ENCODE measurements at places on chromosomes 1 and 21.

GRCh38 chr1:30318413-30318812 lies 405.0 kb downstream of the MATN1 start:
- DNase-seq, result no peak

GRCh38 chr1:87122243-87122642 lies 206.4 kb upstream of the LMO4 start:
- DNase-seq, result no peak

DNA sequence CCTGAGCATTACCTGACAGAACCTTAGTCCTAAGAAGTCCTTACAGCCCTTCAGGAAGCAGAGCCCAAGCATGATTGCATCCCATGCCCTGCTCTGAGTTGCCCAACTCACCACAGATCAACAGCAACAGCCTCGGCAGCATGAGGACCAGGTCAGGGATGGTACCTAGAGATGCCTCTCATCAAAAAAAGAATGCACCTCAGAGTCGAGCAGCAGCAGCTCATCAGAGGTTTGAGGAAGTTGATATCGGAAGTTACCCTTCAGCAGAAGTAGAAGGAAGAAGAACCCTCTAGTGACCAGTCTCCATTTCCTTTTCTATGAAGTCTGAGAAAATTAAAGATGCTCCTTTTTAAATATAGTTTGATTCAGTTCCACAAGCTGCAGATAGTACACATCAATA lies at the start of gene FCRL1:
TSS of gene FCRL1 (minus strand) at position 225 of the 400 bp plus-strand sequence. CDS start at position 142, 83 bp downstream.
- DNase-seq, result no peak

DNA sequence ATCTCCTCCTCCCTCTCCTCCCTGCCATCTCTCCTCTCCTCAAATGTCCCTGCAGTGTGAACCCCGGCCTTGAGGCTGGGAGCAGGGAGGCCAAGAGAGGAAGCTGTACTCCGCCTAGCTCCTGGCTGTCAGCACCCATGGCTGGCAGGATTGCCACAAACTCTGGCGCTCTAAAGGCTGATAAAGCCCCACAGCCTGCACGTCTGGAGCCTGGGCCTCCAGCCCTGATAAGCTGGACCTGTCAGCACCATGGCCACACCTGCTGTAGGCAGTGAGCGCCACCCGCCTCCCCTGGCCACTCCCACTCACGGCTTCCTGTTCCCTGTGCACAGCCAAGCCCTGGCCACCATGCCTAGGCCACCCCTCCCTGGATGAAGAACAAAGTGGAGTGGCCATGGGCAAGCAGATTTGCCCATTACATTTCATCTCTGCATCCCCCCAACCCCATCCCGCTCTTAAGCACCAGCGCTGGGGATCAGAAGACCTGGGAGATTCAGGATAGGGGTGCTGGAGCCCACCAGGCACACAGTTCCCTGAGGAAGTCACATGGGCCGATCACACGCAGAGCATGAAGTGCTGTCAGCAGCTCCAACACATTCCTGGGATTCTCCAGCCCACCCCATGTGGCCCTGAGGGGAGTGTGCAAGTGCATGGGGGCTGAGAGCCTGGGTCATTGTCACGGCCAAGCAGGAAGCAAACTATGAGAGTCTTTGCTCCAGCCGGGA lies 24.2 kb upstream of the NPPB start:
- DNase-seq, result no peak

DNA sequence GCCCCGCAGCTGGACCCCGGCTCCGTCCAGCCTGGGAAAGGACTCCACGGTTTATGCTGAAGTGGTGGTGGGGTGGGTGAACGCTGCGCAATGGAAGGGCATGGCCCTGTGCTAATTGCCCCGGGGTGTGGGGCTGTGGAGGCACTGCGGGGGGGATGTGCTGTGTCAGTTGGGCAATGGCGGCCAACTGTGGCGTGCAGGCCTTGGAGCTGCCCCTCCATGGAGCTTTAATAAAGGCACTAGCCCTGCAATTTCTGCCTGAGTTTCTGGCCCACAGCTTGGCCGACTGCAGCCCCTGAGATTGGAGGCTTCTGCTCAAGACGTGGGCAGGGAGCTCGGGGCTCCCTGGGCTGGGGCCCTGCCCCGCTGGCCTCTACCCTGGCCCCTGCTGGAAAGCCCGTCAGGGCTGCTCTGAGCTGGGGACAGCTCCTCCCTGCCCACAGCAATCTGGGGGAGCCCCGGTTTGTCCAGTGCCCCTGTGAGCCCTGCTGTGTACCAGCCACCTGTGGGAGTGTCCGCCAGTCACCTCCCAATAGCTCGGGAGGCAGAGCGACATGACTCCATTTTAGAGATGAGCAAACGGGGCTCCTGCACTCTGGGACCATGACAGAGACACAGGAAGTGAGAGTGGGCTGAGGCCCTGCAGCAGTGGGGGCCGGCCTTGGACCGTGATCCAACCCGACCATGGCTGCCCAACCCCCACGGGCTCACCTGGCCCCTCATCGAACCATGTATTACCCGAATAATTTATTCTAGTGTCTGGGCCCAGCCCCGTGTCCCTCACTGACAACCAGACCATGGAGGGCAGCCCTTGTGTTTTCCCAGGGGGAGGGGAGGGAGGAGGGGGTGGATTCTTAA lies 8.7 kb upstream of the TNFRSF14 start:
- no peak for DNase-seq

DNA sequence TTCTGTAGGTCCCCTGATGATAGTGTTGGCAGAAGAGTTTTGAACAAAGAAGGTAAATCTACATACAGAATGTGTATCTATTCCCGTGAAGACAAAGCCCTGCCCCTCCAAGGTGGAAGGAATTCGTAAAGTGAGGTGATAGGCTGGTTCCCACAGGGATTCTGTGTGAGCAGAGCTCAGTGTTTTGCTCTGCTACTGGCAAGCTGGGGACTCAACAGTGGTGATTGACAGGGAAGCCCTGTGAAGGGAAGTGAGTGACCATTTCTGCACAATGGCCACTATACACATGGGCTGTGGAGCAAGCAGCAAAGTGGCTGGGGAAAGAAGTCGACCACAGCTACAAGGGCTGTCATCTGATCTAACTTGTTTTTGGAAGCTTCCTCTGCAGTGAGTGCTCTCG lies 90.0 kb upstream of the LRRN2 start:
- DNase-seq, result no peak

DNA sequence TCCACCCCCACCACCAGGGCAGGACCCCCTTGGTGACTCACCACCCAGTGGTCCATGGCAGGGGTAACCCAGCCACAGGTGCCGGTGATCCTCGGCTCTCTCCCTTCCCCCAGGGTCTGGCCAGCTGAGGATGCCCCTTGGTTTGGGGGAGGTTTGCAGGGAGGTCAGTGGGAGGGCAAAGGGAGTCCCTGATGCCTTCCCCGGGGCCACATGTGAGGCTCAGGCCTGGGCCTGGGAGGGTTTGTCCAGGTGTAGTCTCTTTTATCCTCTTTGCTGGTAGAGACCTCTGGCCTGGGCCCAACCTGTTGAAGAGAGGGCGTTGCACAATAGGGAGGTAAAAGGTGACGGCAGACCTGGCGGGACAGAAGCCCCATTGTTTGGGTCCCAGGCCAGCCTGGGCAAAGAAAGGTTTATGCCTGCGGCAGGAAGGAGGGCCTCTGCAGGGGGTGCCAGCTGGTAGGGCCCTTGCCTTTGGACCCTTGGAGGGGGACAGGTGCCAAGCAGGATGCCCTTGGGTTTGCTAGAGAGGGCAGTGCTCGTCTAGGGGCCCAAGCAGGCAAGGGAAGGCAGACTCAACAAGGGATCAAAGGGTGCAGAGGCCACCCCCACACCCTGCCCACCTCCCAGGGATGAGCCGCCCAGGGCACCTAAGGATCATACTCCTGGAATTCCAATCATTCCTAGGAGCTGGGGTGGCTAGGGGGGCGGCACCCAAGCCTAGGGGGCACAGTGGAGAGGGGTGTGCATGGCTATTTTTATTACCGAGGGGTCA lies 760 bp upstream of the TINAGL1 start:
- no peak for DNase-seq

DNA sequence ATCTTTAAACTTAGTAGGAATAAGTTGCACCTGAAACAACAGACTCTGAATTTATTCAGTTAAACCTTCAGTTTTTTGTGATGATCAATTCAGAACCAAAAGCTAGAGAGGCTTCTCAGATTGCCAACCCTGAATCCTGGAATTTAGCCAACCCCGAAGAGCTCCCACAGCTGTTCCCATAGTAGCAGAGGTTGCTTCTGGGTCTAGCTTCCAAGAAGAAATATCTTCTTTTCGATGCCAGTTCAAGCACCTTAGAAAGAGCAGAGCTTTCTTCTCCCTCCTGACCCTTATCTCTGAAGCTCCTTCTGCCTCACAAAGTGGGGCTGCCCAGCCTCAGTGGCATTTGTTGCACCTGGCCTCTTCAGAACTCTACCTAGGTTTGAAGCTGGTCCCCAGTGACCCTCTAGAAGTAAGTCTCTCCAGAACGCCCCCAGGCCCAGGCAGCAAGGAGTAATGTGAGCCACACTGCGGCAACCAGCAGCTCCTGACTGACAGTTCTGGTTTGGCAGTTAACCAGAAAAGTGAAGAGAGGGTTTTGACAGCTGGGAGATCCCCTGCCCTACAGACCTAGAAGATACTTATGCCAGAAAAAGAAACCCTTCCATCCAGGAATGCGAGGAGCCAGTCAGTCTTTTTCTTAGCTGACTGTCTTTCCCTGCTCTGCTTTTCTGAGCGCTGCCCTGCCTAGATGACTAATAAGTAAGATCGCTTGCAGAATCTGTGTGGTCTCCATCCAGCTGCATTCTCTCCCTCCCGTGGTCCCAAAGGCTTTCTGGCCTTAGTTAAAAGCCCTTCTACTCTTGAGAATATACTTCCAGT lies 165.9 kb downstream of the ADGRL4 start:
- DNase-seq, result peak; percentile 65

DNA sequence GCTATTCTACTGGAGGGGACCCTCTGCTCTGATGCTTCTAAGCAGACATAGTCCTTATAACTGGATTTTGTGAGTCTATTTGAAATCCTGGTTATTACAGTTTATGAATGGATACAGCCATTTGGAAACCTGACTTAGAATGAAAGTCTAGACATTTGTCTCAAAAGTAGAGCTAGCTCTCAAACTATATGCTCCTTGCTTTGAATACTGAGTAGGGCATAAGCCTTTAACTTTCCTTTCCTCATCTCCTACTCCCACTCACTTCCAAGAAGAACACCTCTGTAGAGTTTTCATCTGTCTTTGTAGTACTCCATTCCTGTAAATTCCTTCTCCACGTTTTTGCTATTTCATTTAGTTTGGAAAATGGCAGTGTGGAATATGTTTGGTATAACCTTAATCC lies 9.0 kb upstream of the ARID1A start:
- DNase-seq, result no peak

- DNase-seq, result peak; percentile 50
Observed at GRCh38 chr1:211386921-211387320, 60.3 kb downstream of the TRAF5 start.

DNA sequence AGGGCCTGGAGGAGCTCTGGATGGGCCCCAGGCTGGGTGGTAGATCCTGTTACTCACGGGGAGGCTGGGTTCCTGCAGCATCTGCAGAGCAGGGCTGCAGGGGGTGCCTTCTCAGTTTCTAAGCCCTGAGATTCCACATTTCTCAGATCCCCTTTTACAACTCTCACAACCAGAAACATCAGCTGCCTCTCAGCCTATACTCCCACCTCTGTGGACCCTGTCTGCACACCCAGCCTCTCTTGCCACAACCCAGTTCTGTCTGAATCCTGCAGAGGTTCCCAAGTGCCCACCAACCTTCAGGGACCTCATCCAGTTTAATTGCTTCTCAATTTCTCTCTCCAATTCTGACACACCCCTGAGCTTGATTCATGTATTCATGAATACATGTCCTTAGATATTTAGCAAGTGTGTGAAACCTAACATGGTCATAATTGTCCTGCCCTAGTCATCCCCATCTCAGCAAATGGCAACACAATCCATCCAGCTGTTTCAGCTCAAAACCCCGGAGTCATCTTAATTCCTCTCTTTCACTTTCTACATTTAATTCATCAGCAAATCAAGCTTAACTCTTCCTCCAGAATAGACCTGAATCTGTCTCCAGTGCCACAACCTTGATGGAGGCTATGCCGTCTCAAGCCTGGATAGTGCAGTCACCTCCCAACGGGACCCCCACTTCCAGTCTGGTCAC lies 57.0 kb upstream of the NEK2 start:
- DNase-seq, result no peak

- no peak for DNase-seq
Observed at GRCh38 chr1:10920063-10920626, 92.3 kb upstream of the TARDBP start.

DNA sequence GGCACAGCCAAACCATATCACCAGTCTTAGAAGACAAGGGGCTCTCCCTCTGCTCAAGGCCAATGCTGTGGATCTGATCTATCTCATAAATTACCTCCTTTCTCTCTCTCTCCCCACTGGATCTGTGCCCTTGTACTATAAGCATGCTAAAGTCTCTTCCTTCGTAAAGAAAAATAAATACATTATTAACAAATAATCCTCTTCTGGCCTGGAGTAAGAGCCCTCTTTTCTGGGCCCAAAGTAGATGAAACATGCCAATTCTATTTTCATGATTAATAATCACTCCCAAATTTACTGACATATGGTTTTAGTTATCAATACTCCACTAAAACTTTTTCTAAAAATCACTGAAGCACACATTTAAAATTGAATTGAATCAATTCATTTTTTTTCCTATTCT lies 889.7 kb downstream of the ADGRL2 start:
- DNase-seq, result no peak

GRCh38 chr1:189774721-189775287 lies 702.9 kb downstream of the BRINP3 start:
- no peak for DNase-seq

GRCh38 chr1:38392861-38393260 lies 346.3 kb upstream of the POU3F1 start:
- no peak for DNase-seq

- DNase-seq, result no peak
Observed at GRCh38 chr1:16352842-16353535, 709 bp upstream of the FBXO42 start.

DNA sequence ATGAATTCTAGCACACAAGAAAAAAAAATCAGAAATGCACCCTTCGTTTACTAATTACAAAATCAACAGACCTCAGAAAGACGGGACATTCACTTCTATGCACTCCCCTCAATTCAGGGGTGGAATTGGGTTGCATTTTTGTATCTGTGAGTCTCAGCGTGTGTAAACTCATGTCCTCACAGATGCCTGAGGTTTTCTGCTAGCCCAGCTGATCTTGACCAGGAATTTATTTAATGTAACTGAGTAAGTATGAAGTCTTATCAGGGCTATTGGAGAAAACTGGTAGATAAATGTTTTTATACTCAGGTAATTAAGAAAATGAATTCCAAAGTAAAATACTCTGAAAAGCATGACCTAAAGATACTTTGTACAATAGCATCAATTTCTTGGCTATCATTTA lies 167.7 kb downstream of the RUNX1 start:
- no peak for DNase-seq

- peak; percentile 84 for DNase-seq
Observed at GRCh38 chr1:147627435-147628110, 42.8 kb downstream of the ACP6 start.

- DNase-seq, result no peak
Observed at GRCh38 chr1:241682921-241683320, 30.8 kb downstream of the WDR64 start.

- no peak for DNase-seq
Observed at GRCh38 chr1:218718977-218719376, 373.8 kb downstream of the TGFB2 start.

DNA sequence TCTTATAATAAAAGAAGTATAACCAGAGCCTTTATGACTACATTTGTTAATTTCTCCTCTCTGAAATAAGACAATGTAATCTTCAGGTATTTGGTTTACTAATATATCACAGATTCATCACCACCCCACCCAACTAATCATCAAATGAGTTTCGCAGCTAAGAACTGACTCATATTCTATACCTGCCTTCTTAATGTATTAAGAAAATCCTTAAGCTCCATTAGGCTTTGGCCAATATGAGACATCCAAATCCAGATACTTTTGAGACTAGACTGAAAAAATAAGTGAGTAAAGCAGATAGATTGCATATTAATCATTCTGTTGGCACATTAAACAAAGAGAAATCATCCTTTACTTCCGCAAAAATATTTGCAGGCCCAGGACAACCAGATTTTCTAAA lies 18.7 kb upstream of the FMO2 start:
- DNase-seq, result no peak

Measured in GM03348 (cell line).